ENCODE measurements at places on chromosomes 11 and 22.

DNA sequence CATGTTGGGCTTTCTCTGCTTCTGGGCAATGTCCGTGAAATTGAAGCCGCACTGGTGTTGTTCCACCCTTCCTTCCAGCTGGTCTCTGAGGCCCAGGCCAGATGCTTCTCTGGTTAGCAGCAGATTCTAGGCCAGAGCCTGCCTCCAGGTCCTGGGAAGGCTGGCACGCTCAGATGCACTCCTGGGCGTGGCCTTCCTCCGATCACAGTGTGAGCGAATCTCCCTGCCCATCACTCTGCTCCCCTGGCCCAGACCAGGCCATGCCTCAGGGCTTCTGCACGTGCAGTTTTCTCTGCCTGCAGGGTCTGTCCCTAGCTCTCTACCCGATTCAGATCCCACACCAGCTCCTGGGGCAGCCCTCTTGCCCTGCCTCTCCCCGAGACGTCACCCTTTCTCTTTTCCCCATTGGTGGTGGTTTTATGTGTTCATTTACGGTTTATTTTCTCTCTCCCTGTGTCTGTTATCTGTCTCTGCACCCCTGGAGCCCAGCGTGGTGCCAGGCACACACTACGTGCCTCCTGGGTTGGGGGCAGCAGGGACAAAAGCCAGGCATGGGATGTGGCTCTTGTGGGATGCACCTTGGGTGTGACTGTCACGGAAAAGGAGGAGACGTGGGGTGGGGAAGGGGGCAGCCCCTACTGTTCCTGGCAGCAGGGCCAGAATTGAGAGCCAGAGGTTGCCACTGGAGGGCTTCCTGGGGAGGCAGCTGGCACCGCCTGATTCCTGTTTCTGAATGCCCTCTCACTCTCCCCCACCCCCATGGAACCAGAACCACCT, 66.0 kb downstream of the KCNQ1 start:
- DNase-seq: no peak

- no peak for DNase-seq
Observed at GRCh38 chr11:108302121-108302785, 79.4 kb downstream of the ATM start.

DNA sequence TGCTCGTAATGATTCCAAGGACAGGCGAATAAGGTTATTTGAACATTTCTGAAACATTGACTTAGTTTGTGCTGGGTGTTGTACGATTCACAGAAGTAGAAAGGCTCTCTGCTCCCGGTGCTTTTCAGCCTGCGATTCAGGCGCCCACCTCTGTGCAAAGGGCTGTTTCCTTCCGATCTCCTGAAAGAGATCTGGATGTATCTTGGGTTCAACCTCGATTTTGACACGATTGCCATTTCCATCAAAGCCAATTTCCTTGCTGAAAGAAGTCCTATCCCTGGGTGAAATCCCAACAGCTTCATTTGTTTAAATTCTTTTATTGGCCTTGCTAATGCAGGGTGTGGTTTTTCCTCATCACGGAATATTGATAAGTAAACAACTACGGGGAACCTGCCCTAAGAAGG, 1.1 kb upstream of the ZC3H12C start:
- DNase-seq: no peak

GRCh38 chr22:27598792-27599191, 202.8 kb downstream of the MN1 start:
- DNase-seq: no peak

GRCh38 chr11:63939397-63939891, 642 bp downstream of the NAA40 start:
- DNase-seq: no peak

- no peak for DNase-seq
Observed at GRCh38 chr11:74686792-74687191, 44.4 kb downstream of the CHRDL2 start.

DNA sequence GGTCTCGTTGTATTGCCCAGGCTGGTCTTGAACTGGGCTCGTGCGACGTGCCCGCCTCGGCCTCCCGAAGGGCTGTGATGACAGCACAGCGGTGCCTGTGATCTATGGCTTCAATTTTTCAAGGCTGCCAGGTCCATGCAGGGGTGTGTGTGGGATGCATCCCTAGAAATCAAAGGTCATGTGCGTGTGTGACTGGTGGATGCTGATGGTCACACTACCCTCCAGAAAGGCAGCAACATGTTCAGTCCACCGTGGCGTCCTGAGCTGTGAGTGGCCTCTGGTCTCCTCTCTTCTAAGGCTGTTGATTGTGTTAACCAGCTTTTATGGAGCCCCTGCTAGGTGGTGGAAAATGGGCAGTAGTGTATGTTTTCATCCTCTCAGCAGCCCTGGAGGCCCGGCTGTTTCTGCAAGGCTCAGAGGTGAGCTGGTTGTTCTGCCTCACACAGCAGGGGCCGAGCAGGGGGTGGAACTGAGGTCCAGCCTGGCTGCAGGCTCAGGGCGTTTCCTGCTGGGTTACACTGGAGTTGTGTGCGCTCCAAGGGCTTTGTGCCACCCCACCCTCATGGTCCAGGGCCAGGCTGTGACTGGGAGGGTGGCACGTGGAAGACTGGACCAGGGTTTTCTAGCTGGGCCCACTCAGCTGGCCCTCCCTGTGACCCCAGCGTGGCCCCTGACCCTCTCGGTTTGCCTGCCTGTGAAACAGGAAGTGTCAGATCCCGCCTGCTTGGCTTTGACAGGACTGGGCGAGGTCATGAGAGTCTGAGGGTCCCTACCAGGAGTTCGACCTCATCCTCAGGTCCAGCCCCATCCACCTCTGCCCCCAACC, 7.7 kb downstream of the BIK start:
- no peak for DNase-seq

GRCh38 chr11:27697679-27698275, 2.5 kb downstream of the BDNF start:
- DNase-seq: no peak

GRCh38 chr11:79170321-79170720, 270.5 kb downstream of the TENM4 start:
- no peak for DNase-seq

- DNase-seq: no peak
Observed at GRCh38 chr11:48080301-48080861, 100.0 kb downstream of the PTPRJ start.

DNA sequence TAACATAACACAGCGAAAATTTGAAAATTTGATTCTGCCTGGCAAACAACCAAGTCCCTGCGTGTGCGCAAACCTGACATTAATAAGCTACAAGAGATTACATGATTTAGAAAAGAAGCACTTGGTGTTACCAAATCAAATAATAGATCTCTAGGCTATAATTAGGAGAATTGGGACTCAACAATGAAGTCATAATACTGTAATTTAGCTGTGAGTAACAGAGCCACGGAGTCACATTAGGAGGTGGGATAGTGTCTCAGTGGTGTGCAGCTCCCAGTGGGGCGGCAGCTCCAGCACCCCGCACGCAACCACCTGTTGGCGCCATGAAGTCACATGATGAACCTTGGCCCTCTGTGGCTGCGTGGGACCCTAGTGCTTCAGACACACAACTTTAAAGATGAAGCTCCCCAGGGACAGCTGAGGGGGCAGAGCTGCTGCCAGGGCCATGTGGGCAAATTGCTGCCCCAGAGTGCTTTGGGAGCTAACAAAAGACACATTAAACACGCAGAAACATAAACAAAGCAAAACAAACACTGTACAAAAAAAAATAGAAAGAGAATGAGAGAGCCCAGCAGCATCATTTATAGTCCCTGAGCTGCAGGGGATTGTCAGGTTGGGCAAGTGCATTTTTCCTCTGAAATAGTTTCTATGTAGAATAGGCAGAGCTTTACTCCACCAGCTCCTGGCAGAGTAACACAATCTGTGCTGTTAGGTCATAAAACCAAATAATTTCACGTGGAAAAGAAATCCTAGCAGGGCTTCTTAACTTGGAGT, 605.6 kb downstream of the SOX6 start:
- DNase-seq: no peak

- no peak for DNase-seq
Observed at GRCh38 chr22:36510384-36510783, 3.5 kb upstream of the FOXRED2 start.

- no peak for DNase-seq
Observed at GRCh38 chr11:114040706-114041211, 18.8 kb upstream of the ZBTB16 start.

- no peak for DNase-seq
Observed at GRCh38 chr11:65505466-65506289, 6.8 kb downstream of the MALAT1 start.

- no peak for DNase-seq
Observed at GRCh38 chr11:112932593-112932992, 28.6 kb upstream of the NCAM1 start.

DNA sequence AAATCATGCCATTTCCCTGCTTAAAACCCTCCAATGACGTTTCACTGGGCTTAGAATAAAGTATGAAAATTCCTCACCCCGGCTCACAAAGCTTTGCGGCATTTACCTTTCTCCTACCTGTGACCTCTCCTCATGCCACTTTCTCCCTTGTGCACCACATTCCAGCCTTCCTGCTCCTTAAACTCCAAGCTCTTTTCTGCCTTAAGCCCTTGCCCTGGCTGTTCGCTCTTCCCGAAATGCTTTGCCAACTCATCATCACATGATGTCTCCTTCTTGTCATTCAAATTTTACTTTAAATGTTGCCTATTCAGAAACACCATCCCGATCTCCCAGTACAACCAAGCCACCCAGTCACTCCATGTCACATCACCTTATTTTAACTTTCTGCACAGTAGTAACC, 2.0 kb downstream of the PLEKHA7 start:
- no peak for DNase-seq

DNA sequence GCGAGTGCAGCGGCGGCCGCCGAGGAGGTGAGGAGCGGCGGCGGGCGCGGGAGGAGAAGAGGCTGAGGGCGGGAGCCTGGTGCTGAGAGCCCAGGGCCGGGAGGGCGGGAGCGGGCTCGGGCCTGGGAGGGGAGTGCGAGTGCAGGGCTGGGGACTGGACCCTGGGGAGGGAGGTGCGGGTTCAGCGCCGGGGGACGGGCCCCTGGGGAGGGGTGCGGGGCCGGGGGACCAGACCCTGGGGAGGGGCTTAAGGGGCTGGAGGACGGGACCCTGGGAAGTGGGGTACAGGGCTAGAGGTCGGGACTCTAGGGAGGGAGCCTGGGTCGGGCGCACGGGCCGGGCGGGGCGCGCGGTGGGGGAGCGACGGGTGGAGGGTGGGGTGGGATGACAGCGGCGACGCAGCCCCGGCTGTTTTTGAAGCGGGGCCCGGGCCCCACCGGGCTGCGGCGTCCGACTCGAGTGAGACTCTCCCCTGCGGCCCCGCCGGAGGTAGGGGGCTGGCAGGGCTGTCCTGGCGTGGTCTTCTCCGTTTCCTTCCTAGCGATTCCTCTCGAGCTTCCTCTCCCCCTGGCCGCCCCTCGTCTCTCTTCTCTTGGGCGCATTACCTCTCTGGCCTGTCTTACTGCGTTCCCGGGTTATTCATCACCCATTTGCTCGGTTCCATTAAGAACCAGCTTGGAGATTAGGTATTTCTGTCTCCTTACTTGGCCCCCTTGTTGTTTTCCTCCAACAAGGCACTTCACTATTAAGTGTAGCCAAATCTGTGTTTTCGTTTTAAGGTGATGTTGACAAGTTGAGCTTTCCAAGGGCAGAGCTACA, 754 bp downstream of the NUP50 start:
- DNase-seq: no peak

DNA sequence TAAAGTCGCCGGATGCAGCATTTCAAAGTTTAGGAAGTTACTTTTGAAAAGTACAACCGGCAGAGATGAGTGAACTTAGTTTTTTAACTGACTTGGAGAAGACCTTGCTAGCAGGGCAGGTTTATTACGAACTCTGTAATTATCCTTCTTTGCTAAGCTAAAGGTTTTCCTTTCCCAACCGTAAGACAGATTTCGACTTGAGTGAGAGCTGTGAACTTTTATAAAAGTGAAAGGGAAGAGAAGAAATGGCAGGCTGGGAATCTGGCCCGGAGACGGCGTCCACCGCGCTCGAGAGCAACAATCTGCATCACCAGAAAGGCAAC, 659 bp upstream of the TEAD1 start:
- DNase-seq: no peak

GRCh38 chr22:24686280-24686679, 83.3 kb downstream of the GGT1 start:
- no peak for DNase-seq

DNA sequence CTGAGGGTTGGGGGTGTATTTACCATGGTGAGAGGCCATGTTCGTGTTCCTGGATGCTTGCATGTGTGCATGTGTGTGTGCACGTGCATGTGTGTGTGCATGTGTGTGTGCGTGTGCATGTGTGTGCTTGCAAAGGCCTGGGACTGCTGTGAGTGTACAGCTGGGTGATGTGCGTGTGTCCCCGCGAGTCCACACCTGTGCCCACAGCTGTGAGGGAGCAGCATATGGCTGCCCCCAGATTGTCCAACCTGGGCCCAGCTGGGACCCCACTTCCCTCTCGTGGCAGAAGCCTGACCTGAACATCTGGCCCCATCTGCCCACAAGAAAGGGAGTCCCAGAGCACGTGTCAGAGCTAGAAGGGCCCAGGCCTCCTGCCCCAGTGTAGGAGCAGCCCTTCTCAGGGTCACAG, 8.4 kb upstream of the CD248 start:
- no peak for DNase-seq

DNA sequence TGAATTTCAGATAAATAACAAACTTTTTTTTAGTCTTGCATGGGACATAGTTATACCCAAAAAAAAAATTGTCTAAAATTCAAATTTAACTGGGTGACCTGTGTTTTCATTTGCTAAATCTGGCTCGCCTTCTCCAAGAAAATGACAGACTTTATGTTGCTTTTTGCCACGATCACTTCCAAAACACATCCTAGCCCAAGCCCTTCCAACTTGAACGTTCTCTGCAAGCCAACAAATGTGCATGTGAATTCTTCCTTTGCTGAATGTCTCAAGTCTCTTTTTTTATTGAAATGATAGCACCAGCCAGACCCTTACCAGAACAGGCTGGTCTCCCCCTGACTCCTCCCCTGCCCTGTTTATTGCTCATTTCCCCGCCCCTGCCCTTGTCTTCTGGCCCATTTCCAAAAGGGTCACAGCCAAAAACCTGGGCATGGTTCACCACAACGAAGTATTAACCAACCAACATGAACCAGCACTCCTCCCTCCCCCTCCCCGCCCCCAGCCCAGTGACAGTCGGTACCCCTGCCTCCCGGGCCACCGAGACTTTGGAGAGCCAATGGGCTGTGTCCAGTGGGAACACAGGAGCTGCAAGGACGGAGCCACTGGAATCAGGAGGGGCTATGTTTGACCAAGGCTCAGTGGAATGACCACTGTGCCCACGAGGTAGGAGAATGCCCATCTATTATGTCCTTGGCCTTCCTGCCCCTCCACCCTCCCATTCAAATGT, 63.2 kb downstream of the BTG4 start:
- DNase-seq: no peak

- DNase-seq: no peak
Observed at GRCh38 chr22:22785316-22786065, 102.1 kb upstream of the IGLL5 start.

GRCh38 chr22:23047265-23047664, 23.1 kb upstream of the GNAZ start:
- no peak for DNase-seq

- DNase-seq: no peak
Observed at GRCh38 chr11:20596205-20597153, 2.9 kb upstream of the SLC6A5 start.
